GM10248 (cell line): ENCODE measurements at places on chromosomes 3 and 15.

- no peak for DNase-seq
These were observed 171.9 kb downstream of the FMN1 start for GRCh38 chr15:33022629-33023028.

- DNase-seq = no peak
These were observed 104.1 kb downstream of the LSM3 start for GRCh38 chr3:14282706-14283075.

DNA sequence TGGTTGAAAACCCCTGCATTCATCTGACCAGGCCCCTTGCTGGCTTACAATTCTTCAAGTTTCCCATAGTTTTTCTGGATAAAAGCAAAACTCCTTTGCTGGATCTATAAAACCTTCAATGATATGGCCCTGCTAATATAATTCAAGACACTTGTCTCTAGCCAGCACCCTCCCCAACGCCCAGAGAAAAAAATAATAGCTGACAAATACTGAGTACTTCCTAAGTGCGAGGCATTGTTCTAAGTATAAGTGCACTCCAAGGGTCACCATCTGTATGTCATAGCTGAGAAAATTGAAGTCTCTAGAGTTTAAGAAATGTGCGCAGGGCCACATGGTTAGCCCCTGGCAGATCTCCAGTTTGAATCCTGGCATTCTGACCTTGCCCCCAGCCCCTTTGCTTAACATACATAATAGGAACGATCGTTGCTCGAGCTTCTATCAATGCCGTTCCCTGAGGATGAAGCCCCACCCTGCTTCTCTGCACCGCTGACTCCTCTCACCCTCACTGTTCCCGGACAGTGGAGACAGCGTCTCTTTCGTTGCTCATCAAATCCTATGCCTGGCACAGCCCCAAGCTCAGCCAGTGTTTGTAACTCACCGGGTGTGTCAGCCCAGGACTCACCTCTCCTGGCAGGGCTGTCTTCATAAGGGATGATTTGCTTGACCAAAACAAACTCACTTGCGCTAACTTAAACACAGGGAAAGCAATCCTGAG is 377.1 kb upstream of the PROK2 start:
- no peak for DNase-seq

- no peak for DNase-seq
These were observed 71.1 kb downstream of the CDAN1 start for GRCh38 chr15:42665827-42666226.

GRCh38 chr3:152198665-152199064 is 70.1 kb upstream of the MBNL1 start:
- no peak for DNase-seq

DNA sequence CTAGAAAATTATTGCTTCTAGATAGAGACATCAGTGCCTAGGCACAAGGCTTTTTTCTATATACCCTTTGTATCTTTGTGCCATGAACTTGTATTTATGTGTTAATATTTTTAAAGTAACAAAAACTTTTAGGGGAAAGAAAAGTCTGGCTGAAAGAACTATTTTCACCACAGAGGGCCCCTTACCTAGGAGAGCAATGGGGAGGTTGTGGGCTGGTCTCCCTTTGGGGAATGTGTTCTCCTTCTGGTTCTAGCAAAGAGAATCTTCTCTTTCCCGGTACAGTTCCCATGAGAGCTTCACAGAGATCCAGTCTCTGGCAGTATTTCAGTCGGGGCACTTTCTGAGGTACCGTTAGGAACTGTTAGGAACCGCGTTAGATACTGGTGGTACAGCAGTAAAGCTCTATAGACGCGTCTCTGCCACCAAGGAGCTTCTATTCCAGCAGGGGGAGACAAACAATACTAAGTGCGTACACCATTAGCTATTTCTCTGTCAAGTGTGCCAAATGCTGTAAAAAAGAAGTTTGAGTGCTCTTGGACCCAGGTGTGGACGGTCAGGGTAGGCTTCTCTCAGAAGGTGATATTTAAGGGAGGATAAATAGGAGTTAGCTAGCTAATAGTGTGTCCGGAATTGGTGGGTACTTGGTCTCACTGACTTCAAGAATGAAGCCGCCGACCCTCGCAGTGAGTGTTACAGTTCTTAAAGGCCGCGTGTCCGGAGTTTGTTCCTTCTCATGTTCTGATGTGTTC is 4.6 kb upstream of the EPB42 start:
- DNase-seq = peak; percentile 79

DNA sequence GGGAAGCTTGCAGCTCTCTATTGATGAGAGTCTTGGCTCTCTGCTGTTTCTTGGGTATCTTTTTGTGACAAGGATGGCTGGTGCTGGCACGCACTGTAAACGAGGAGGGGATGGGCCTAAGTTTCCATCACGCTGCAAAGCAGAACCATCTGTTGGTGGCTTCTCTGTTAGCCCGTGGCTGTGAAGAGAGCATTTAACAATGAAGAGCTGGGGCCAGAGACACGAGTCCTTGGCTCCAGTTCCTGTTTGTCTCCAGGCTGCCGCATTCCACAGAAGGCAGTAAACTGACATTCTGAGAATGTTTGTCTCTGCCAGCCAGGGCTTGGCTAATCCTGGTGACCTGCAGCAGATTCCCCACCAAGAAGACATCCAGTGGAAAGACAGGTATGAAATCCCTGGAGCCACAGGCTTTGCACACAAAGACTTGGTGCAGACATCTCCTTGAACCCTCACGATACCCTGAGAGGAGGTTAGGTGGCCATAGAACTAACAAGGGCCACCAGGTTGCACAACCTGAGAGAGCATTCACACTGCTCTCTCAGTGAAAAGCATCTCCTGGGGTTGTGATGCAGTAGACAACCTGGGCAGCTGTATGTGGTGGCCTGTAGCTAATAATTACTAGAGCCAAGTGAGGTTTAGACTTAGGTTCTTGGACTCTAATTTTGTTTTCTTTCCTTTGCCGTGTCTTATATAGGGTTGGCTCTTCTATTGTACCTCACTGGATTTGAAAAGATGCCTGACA is 130.9 kb downstream of the ASB7 start:
- DNase-seq = no peak

- DNase-seq = no peak
These were observed 317 bp upstream of the MESP2 start for GRCh38 chr15:89775815-89776214.

- DNase-seq = no peak
These were observed 33.8 kb downstream of the CHDH start for GRCh38 chr3:53812434-53812833.

DNA sequence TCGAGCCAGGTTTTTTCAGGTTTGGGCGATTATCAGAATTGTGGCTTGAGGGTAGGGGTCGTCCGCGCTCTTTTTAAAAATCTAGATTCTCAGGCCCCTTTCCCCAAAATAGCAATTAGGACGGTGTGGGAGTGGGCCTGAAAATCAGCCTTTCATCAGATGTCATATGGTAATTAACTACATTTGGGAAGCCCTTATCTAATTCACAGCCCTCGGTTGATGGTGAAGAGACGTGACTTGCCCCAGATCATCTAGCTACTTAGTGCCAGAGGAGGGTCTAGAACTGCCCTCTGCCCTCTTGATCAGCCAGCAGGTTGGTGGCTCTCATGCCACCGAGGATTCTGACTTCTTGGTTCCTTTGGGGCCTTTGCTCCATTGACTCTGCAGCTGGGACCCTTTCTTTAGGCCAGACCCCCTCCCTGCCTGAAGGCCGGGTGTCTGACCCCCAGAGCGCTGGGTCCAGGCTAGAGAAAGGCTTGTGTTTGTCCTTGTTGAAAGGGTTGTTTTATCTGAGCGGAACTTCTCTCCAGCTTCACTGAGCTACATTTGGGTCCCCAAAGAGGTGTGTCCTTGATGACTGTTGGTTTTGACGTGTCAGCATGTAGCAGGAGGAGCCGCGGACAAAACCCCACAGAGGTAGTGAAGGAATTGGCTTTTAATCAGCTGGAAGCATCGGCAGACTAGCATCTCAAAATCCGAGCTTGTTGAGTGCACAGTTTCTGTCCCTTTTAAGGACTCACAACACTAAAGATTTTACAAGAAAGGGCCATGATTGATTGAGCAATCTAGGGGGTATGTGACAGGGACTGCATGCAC is 857 bp downstream of the AEN start:
- DNase-seq = peak; percentile 62

DNA sequence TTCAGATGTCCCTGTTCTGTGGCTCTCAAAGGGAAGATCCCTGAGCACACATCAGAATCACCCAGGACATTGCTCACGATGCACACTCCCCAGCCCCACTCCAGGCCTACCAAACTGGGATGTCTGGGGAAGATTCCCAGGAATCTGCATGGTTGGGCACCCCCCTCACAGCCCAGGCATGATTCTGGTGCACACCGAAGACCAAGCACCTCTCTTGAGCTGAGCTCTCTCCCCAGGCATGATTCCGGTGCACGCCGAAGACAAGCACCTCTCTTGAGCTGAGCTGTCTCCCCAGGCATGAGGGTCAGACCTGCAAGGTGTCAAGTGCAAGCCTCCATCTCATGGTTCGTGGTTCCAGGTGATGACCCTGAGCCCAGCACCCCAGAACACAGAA is 112.2 kb upstream of the MEF2A start:
- no peak for DNase-seq

DNA sequence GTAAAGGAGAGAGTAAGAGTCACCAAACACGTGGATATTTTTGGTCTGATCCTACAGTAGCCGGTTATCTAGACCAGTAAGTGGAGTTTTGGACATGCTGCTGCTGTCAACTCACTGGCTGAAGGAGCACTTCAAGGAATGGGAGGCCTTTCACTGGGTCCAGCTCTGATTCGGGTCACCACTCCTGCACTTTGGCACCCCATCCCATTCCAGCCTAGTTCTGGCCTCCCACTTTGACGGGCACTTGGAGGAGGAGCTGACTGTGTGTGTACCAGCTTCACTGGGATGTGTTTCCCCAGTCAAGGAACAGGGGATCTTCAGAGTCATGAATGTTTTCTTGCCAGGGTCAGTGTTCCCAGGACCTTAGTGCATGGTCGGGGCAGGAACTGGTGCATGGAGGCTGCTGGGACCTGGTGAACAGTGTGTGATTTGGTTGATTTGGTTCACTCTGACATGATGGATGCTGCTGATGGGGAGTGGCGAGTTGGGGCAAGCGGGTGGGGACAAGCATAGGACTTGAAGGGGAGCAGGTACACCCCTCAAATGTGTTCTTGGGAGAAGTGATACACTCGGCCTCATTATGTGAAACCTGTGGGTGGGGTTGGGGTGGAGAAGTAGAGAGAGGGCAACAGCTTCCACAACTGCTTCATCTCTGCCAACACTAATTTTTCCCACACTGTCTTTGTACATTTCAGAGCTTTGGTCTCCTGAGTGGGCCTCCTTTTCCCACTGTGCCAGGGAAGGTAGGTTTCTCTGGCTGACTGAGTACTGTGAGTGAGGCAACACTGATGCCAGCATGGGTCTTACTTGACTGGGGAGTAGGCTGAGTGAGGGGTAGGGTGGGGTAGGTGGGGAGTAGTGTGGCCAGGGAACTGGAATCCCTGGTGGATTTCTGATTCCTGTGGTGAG is 64.0 kb downstream of the RGMA start:
- no peak for DNase-seq

GRCh38 chr15:85422607-85423006 is 42.2 kb downstream of the AKAP13 start:
- DNase-seq = no peak

DNA sequence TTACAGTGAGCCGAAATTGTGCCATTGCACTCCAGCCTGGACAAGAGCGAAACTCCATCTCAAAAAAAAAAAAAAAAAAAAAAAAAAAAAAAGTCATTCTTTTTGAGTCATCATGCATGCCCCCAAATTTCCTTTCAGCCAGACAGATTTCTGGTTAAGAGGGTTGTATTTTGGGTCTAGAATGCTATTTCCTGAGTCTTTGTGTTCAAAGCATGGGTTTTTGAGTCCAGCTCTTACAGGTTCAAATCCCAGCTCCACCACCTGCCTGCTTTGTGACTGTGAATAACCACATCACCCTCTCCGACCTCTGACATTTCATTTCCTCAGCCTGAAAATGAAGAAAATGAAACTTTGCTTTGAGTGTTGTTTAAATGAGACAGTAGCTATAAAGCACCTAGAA is 9.3 kb upstream of the C15orf61 start:
- no peak for DNase-seq

DNA sequence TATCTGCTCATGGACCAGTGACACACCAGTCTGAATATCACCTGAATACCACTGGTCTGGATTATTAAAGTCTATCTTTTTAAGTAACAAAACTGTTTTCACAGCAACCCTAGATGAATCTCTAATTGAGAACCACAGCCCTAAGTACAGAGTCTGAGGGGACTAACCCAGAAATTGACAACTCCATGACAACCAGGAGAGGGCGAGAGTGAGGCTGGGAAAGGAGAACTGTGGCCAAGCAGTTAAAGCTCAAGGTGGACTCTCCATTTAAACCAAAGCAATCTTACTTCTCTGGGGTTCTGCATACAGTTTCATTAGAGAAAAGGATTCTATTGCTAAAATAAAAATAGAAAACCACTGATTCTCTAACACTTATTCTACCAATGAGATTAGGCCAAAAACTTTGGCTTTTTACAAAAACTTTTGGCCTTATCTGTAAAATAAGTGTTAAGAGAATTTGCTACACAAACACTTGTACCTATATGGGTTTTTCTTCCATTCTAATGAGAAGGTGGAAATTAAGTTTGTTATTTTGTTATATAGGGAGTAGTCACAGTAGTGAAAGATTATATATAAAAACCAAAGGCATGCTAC is 11.4 kb downstream of the NEK10 start:
- peak; percentile 48 for DNase-seq

GRCh38 chr3:18412684-18413083 is 12.5 kb downstream of the SATB1 start:
- no peak for DNase-seq

- no peak for DNase-seq
These were observed 50.3 kb downstream of the XYLB start for GRCh38 chr3:38396861-38397260.

DNA sequence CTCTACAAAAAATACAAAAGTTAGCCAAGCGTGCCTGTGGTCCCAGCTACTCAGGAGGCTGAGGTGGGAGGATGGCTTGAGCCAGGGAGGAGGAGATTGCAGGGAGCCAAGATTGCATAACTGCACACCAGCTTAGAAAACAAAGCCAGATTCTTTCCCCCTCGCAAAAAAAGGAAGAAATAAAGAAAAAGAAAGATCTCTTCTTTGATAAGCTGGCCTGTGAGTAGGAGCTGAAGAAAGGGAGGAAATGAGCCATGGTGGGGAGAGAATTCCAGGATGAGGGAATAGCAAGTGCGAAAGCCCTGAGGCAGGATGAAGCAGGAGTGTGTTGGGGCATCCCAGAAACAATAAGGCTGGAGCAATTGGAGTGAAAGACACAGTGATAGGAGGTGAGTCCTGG is 24.5 kb upstream of the TOP2B start:
- no peak for DNase-seq

DNA sequence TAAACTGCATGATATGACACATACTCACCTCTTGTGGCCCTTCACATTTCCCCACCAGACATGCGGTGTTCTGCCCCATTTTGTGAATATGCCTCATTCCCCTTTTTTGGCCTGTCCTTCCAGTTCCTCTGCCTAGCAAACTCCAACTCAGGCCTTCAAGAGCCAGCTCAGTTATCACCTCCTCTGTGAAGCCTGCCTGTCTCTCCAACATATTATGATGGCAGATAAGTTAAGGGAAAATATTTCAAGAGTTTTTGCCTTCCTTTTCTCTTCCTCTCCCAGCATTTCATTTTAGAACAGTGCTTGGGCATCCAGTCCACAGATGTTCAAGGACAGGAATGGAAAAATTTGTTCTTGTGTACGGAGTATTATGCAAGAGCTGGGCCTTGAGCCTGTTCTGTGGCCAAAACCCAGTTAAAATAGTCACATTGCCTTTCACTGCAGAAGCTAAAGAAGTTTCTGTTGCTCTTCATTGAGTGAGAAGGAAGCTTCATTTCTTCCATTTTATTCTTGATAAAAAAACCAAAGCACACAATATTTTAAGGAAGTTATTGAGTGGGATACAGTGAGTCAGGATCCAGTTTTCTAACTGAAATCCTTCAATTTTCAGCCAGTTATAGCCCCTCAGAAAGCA is 192.0 kb downstream of the GHSR start:
- no peak for DNase-seq

GRCh38 chr3:21055015-21055414 is 696.0 kb downstream of the ZNF385D start:
- DNase-seq = no peak
